CD8-positive, alpha-beta memory T cell (primary cell): ENCODE measurements at places on chromosomes 3 and 15.

- H3K4me3 ChIP-seq = no peak overlapping the region
- DNase-seq = no peak
- no peaks in the 10 kb centered on the region for H3K27me3 ChIP-seq
- no peaks in the 10 kb centered on the region for H3K36me3 ChIP-seq
Observed at GRCh38 chr3:119346076-119346496, 51.9 kb downstream of the ARHGAP31 start.

DNA sequence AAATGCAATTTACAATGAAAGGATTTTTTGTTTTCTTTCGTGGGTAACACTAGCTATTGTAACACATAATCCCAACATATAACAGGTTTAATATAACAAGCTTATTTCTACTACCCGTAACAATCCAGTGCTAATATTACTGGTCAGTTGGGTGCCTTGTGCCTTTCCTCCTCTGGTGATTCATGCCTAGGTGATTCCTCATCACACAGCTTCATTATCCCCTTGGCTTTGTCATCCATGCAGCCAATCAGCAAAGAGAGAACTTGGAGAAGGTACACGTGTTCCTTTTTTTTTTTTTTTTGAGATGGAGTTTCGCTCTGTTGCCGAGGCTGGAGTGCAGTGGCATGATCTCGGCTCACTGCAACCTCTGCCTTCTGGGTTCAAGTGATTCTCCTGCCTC is 30.7 kb downstream of the CHST14 start:
- peaks cover 4% of the 10 kb centered on the region for H3K27me3 ChIP-seq
- H3K27ac ChIP-seq = no peak overlapping the region
- no peak overlapping the region for H3K4me3 ChIP-seq
- no peaks in the 10 kb centered on the region for H3K36me3 ChIP-seq
- H3K4me1 ChIP-seq = no peaks in the 10 kb centered on the region

DNA sequence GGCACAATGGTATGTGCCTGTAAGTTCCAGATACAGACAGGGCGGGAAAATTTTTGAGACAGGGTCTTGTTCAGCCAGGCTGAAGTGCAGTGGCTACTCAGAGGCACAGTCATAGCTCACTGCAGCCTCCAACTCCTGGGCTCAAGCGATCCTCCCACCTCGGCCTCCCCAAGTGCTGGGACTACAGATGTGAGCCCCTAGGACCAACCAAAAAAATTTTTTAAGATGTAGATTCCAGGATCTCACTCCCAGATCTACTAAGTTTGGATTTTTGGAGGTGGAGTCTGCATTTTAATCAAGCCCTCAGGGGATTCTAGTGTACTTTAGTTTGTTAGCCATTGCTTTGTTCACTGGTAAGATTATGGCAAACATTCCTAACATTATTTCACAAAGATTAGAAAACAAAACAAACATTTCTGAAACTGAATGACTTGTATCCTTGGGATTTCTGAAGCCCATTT is 2.7 kb downstream of the LIPH start:
- H3K36me3 ChIP-seq = no peaks in the 10 kb centered on the region
- H3K27ac ChIP-seq = no peak overlapping the region
- H3K27me3 ChIP-seq = no peaks in the 10 kb centered on the region
- DNase-seq = no peak
- H3K4me3 ChIP-seq = no peak overlapping the region

DNA sequence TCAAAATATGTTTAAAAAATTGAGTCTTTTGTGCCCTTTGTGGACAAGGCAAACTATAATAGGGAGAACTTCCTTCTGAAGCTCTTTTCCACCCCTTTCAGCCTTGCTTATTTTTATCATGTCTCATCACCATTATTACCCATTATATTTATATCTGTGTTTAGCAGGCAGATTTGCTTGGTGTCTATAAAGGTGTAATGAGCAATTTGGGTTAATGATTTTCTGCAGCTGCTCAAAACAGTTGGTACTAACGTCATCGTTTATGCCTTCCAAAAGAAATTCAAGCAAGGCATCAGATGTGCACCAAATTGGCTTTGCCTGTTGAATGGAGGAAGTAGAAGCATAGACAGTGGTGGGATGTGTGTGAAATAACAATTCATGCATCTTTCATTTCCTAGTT is 483.7 kb upstream of the SGO1 start:
- no peak for DNase-seq
- no peaks in the 10 kb centered on the region for H3K27me3 ChIP-seq
- H3K27ac ChIP-seq = no peak overlapping the region
- H3K4me1 ChIP-seq = no peaks in the 10 kb centered on the region

DNA sequence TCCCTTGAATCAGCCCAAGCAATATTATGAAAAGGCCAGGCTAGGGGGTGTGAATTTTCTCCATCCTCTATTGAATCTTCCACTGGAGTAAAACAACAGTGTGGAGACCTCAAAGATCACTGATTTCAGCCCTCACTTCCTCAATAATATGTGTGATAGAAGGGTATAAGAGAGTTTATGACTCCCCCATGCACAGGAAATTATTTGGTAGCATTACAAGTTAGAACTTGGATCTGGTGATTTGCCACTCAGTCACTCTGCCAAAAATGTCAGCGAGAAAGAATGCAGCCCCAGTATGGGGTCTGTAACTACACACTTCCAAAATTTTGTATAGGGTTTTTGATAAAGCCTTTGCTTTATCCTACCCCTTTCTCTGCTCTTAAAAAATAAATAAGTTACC is 81.0 kb upstream of the KCNMB2 start:
- no peaks in the 10 kb centered on the region for H3K4me1 ChIP-seq
- no peaks in the 10 kb centered on the region for H3K27me3 ChIP-seq
- H3K36me3 ChIP-seq = no peaks in the 10 kb centered on the region
- H3K4me3 ChIP-seq = no peak overlapping the region
- no peak for DNase-seq

GRCh38 chr3:190566043-190566933 is 52.4 kb downstream of the IL1RAP start:
- H3K36me3 ChIP-seq = no peaks in the 10 kb centered on the region
- no peak overlapping the region for H3K4me3 ChIP-seq
- H3K4me1 ChIP-seq = no peaks in the 10 kb centered on the region
- H3K27me3 ChIP-seq = no peaks in the 10 kb centered on the region

GRCh38 chr15:58444056-58444455 is 12.3 kb downstream of the LIPC start:
- H3K27ac ChIP-seq = no peak overlapping the region
- H3K4me1 ChIP-seq = peaks cover 6% of the 10 kb centered on the region
- no peaks in the 10 kb centered on the region for H3K36me3 ChIP-seq
- no peaks in the 10 kb centered on the region for H3K27me3 ChIP-seq

DNA sequence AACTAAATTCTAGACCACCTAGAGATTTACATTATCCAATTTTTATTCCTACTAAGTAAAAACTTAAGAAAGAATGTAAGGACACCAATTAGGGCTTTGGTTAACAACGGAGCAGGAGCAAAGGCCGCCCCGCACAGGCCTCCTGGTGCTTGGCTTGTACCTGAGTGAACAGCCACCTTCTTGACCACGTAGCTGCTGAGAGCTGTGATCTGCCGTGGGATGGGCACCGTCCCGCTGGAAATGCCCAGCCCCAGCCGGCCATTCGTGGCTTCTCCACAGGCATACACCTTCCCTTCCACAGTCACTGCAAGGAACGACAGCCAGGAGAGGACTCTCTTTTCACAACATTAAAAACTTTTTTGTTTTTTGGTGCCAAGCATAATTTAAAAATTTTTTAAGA is 79.6 kb upstream of the OCA2 start:
- H3K36me3 ChIP-seq = peaks cover 5% of the 10 kb centered on the region
- no peak overlapping the region for H3K4me3 ChIP-seq
- H3K4me1 ChIP-seq = no peaks in the 10 kb centered on the region
- no peak for DNase-seq

- peak; percentile 87 for DNase-seq
- H3K4me3 ChIP-seq = peak within 1 kb of the TSS; percentile 75
- peaks cover 37% of the 10 kb centered on the region for H3K4me1 ChIP-seq
- no peaks in the 10 kb centered on the region for H3K27me3 ChIP-seq
- H3K36me3 ChIP-seq = no peaks in the 10 kb centered on the region
Observed at GRCh38 chr3:56801662-56802377, at the start of gene ARHGEF3. Gene ARHGEF3, minus strand, starts transcription at chr3:56801949. Its CDS starts 151 bp downstream, at chr3:56801798.

DNA sequence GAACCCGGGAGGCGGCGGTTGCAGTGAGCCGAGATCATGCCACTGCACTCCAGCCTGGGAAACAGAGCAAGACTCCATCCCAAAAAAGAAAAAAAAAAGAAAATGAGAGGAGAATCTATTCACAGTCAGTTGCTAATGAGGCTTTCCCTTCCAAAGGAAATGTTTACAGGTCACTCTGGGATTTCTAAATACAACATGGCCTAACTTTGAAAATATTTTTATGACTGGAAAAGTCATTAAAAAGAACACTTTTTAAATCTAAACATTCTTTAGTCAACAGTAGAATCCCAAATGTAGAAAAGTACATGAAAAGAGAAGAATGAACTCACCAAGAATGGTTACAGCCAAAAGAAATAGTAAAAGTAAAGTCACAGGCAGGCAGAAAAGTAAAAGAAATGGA is 78.6 kb downstream of the PLD1 start:
- no peaks in the 10 kb centered on the region for H3K27me3 ChIP-seq
- no peaks in the 10 kb centered on the region for H3K36me3 ChIP-seq
- H3K4me3 ChIP-seq = no peak overlapping the region

- no peak overlapping the region for H3K27ac ChIP-seq
- H3K4me1 ChIP-seq = no peaks in the 10 kb centered on the region
- DNase-seq = no peak
- no peak overlapping the region for H3K4me3 ChIP-seq
Observed at GRCh38 chr3:8953313-8953712, 10.0 kb downstream of the RAD18 start.

GRCh38 chr3:13272831-13273603 is 147.1 kb downstream of the NUP210 start:
- H3K36me3 ChIP-seq = no peaks in the 10 kb centered on the region
- H3K4me3 ChIP-seq = no peak overlapping the region
- H3K27me3 ChIP-seq = peaks cover 6% of the 10 kb centered on the region
- no peaks in the 10 kb centered on the region for H3K4me1 ChIP-seq
- no peak for DNase-seq

GRCh38 chr3:151852074-151852811 is 21.2 kb upstream of the SUCNR1 start:
- no peaks in the 10 kb centered on the region for H3K27me3 ChIP-seq
- no peak overlapping the region for H3K27ac ChIP-seq
- no peaks in the 10 kb centered on the region for H3K36me3 ChIP-seq
- H3K4me1 ChIP-seq = no peaks in the 10 kb centered on the region
- no peak overlapping the region for H3K4me3 ChIP-seq

DNA sequence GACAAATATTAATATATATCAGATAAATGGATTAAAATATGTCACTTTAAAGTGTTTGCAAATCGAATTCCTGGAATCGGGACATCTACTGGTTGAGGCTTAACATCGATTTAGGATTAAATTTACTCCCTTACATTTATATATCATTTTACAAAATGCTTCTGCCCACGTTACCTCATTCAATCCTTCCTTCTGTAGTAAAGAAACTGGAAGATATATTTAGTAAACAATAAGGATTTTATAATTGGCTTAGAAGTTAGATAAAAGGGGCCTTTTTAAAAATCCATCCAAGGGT is 1.3 kb downstream of the CLPX start:
- H3K27me3 ChIP-seq = no peaks in the 10 kb centered on the region
- H3K4me1 ChIP-seq = peaks cover 20% of the 10 kb centered on the region
- no peaks in the 10 kb centered on the region for H3K36me3 ChIP-seq
- peak overlapping the region; percentile 83 for H3K27ac ChIP-seq
- H3K4me3 ChIP-seq = peak overlapping the region; percentile 76

DNA sequence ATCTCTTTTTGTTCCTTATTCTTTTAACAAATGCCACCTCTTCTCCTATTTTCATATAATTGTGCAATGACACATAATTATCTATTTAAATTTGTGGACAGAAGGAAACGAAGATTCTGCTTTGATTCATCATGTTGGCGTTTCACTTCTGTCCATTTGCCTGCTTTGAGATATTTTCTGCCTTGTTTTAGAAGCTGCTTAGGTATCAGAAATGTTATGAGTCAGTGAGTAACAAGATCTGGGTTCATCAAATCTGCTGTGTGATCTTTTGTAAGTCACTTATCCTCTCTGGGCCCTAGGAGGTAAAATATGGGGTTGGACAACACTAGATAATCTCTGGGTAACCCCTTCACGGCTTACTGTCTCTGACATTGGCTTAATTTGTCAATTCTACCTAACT is 7.3 kb upstream of the MINDY4B start:
- no peak for DNase-seq
- no peaks in the 10 kb centered on the region for H3K4me1 ChIP-seq
- H3K4me3 ChIP-seq = no peak overlapping the region
- no peaks in the 10 kb centered on the region for H3K36me3 ChIP-seq

DNA sequence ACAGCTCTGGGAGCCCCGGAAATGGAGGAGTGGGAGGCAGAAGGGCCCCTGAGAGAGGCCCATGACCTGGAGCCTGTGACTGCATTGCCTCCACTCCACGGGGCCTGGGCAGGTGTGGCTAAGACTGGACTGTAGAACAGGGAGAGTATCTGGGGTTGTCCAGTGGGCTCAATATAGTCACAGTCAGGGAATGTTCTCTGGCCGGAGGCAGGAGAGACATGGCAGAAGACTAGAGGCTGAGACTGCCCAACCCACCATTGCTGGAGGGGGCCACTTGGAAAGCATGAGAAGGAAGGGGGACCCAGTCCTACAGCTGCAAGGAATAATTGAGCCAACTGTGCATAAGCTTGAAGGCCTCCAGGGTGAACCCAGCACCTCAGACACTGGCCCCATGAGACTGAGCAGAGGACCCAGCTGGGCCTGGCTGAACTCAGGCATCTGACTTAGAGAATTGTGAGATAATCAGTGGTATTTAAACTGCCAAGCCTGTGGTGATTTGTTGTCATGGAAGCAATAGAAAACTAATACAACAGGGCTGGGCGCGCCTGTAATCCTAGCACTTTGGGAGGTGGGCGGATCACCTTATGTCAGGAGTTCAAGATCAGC is 33.1 kb downstream of the NIPA2 start:
- no peak overlapping the region for H3K4me3 ChIP-seq
- DNase-seq = no peak
- H3K27ac ChIP-seq = no peak overlapping the region
- no peaks in the 10 kb centered on the region for H3K4me1 ChIP-seq
- no peaks in the 10 kb centered on the region for H3K27me3 ChIP-seq

- H3K36me3 ChIP-seq = no peaks in the 10 kb centered on the region
- no peak overlapping the region for H3K27ac ChIP-seq
- H3K4me3 ChIP-seq = no peak overlapping the region
- no peak for DNase-seq
Observed at GRCh38 chr3:185270262-185270955, 16.6 kb upstream of the EHHADH start.

DNA sequence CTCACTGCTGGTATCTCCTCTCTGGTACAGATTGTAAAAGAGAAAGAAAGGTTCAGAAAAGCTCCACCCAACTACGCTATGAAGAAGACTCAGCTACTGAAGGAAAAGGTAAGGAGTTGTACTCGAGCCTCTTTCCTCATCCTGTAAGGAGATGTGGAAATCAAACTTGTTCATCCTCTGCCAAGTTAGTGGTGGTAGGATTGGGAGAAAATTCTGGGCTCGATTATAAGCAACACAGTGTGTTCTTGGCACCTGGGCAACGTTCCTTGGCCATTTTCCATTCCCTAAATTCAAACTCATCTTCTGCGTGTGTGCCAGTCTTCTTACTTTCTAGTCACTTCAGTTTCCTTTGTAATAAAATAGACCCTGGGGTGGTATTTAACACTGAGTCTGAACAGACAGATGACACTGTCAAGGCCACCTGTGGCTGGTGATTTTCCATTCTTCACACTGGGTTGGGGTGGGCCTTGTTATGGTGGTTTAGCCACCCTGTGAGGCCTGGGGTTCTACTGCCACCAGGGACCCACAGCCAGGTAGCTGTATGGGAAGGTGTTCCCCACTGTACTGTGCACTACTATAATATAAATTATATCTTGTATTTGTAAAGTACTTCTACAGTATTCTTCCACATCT is 17.1 kb upstream of the ITPKA start:
- no peaks in the 10 kb centered on the region for H3K4me1 ChIP-seq
- H3K36me3 ChIP-seq = peaks cover 55% of the 10 kb centered on the region
- H3K27ac ChIP-seq = peak overlapping the region; percentile 22
